ENCODE measurements at places on chromosomes 3 and 15. TPM values are rescaled to one million over a fixed set of nuclear protein-coding genes. Genes with fewer than 3 reads are reported as not detected.

PGBD4 gene
- 3.0 TPM for total RNA-seq

MRPS11 gene
- 94.7 TPM for total RNA-seq

ADGRG7 gene
- total RNA-seq: not detected

TUSC7 gene
- not detected for total RNA-seq

SKOR1 gene
- total RNA-seq: not detected

FOXL2NB gene
- not detected for total RNA-seq

KIF7 gene
- total RNA-seq: 0.16 TPM

UQCRC1 gene
- 359 TPM for total RNA-seq

AQP9 gene
- total RNA-seq: not detected

IL12A gene
- total RNA-seq: 18.8 TPM

PYGO1 gene
- 3.3 TPM for total RNA-seq

MEGF11 gene
- total RNA-seq: 0.07 TPM

KIF9 gene
- 28.4 TPM for total RNA-seq

SNUPN gene
- total RNA-seq: 39.4 TPM

GCSAM gene
- total RNA-seq: not detected

CLDN16 gene
- not detected for total RNA-seq

CPN2 gene
- total RNA-seq: not detected

FBXL2 gene
- total RNA-seq: 5.9 TPM

Measured in HT1080 (cell line).